ENCODE measurements at places on chromosomes 2 and 18.

DNA sequence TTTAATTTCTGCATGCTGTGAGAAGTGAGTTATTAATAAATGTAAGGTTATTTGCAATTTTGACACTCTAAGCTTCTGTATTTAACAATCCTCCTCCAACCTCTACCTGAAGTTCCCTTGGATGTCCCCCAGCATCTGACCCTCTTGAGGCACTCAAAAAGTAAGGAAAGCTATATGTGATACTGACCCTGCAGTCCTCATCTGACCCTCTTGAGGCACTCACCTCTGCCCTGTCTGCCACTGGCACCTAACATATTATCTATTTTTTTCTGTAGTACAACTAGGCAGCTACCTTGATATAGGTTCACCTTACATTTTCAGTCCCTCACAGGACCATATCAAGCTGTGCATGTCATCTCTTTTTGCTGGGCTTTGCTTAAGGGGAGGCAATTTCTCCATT, 583.4 kb upstream of the PKDCC start:
- DNase-seq, result no peak

- no peak for DNase-seq
Measured at GRCh38 chr2:199279146-199279545, 178.6 kb downstream of the SATB2 start.

DNA sequence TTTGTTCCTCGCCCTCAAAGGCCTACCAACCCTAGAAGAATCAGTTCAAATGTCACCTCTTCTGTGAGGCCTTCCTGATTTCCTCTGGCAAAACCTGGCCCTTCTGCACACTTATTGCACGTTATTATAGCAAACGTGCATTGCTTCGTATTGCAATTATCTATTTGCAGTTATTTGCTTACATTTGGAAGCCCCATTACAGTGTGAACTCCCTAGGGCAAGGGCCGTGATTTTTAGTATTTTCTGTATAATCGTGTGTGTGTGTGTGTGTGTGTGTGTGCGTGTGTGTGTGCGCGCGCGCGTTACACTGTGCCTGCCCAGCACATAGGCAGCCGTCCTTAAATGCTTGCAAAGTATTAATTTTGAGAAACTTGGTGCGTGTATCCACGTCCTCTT, 460 bp upstream of the SEMA4F start:
- DNase-seq, result no peak

DNA sequence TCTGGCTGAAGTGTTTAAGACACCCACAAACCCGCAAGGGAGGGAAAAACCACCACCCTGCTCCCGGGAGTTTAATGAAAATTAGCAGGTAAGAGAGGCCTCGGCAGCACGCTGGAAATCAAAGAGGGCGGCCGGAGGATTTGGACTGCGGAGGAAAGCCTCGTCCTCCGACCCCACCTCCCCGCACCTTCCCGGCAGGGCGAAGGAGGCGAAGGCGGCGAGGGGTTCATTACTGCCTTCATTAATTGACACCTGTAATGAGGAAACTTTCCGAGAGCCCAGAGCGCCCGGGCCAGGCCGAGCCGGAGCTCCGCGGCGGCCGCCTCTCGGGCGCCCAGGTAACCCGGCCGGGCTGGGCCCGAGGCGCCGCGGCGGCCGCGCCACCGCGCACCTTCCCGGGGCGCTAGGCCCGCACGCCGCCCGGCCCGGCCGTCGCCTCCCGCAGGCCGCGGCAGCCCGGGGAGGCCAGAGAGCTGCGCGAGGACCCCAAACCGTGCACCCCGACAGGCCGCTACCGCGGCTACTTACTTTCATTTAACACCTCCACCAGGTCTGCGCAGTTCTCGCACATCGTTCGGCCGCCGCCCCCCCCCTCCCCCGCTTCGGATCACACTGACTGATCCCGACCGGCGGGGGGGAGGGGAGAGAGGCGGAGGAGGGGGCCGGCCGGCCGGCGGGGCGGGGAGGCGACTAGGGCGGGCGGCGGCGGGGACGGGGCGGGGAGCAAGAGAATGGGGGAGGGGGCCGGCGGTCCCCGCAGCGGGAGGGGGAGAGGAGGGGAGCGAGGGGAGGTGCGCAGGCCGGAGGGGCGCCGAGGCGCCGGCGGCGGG, 550 bp downstream of the USP34 start:
- peak; percentile 79 for DNase-seq

GRCh38 chr18:42477267-42477666, 522.2 kb downstream of the PIK3C3 start:
- DNase-seq, result no peak

DNA sequence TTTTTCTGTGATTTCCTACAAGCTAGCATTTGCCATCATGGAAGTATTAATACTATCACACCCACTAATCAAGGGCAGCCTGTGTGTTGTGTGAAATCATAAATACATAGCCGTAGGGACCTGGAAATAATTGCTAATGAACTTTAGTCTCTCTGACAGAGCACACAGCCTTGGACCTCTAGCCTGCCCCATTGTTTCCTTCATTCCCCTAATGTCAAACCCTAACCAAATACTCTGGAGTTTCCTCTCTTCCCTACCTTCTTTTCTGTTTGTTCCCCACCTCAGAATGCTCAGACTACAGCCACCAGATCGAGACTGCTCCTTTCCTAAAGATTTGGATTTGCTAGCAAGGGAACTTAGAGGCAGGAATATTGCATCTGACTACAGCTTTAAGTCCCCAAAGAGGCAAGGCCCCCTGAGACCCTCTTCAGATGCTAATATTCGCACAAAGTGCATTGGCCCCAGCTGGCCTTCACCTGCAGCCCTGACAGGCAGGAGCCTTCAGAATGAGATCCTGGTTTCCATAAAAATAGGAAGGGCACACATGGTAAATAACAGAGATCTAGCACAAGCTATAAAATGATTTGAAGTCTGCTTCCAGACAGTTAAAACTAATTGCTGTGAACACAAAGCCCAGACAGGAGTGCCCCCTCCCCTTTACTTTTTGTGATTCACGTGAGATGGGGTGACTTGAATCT, 279.2 kb upstream of the DCC start:
- DNase-seq, result no peak

DNA sequence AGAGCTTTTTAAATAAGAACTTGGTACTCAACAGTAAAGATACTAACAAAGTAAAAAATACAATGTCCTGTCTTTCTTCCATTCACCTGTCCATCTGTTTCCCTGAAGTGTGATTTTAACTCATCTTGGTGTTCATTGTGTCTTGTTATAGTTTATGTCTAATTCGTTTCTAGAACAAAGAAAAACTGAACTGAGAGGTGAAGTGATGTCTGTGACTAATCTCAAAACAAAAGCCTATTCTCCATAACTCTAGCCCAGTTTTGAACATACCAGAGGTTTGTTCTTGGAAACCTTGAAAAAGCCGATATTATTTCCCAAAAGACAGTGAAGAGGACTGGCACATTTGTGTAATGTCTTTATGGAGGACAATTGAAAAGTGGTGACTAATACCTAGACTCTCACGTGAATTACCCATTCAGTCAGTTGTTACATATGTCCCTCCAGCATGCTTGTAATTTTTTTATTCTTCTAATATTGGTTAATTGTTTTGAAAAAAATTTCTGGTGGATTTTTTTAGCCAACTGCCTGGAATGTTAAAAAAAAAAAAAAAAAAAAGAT, 725.8 kb downstream of the SATB2 start:
- DNase-seq, result no peak

DNA sequence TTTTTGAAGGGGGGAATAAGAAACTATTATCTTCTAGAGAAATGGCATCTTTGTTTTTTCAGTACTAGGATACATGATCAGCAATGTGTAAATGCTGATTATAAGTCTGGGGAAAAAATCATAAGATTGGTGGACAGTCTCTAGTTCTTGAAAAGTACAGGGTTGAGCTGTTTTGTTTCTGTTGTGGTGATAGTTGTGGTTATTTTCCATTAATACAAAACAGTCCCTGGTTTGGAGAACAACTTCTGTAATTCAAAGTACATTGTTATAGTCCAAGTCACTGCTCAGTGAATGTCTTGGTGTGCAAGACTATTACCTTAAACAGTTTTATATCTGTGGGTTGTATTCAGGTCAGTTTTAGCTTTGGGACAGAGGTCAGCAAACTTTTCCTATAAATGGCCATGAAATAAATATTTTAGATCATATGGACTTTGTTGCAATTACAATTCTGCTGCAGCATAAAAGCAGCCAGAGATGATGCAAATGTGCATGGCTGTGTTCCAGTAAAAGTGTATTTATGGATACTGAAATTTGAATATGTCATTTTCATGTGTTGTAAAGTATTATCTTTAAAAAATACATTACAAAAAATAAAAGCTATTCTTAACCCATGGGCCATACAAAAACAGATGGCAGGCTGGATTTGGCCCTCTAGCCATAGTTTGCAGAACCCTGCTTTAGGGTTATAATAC, 111.0 kb downstream of the CERS6 start:
- no peak for DNase-seq

- DNase-seq, result no peak
Measured at GRCh38 chr18:49625021-49625691, 63.3 kb downstream of the LIPG start.

DNA sequence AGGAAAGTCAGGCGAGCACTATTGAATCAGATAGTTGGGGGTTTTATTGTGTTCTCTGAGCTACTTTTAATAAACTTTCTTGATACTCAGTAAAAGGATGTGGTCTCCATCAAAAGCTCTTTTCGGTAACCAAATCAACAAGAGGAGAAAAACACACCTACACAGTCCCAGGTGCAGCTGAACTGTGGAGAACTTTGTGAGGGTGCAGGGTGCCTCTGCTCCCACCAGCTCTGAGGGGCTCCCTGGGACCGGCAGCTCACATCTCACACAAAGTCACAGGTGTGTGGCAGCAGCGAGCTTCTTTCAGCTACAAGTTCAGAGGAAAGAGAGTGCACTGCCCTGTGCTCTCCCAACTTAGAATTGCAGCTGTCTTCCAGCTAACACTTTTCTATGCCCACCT, 650.4 kb downstream of the RNF144A start:
- DNase-seq, result peak; percentile 49

DNA sequence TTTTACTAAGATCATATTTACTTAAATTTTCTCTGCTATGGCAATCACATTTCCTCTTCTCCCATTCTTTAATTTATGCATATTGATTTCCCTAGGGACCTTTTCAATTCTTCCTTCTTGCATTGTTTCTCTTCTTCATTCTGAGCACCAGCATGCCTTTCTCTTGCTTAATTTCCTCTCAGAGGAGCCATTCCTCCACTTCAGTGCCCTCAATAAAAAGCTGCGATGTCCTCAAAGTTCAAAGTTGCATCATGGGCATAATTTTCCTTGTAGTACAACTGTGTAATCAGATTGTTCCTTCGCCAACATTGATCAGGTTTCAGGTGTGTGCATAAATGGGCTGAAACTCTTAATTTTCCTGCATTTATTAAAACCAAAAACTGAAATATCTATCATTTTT, 21.8 kb upstream of the CD226 start:
- DNase-seq, result no peak

DNA sequence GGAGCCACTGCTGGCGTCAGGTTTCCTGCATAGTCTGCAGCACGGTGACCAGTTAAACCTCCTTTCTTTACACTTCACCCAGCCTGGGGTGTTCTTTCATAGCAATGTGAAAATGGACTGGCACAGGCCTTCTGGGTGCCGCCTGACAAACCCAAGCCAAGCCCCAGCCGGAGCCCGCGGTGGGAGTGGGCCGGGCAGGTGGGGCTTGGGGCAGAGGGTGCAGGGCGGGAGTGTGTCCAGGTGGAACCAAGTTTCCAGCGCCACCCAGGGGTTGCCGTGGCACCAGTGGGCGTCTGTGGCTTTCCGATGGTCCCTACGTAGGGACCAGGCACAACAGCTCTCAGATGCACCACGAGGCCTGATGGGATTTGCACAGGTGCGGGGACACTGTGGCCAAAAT, 75.8 kb downstream of the RTP5 start:
- DNase-seq, result no peak

DNA sequence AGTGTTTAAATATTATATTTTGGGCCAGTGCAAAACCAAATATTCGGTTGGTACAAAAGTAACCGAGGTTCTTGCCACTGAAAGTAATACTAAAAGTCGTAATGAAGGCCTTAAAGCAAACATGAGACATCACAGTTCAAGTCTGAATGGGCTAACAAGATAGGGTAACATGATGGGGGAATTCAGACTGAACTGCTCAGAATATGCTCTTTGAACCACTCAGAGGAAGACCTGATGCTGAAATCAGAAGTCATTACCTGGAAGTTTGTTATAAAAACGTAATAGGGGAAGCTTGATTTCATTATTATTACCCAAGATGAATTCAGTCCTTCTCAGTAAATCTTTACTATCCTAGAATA, 26.6 kb downstream of the CDKL4 start:
- no peak for DNase-seq

- DNase-seq, result no peak
Measured at GRCh38 chr18:76495006-76495370, at the start of gene ZNF516. Gene ZNF516 (minus strand): TSS chr18:76495242. CDS start chr18:76443054, 52,188 bp downstream.

- DNase-seq, result no peak
Measured at GRCh38 chr2:205682239-205682970, at the start of gene NRP2. Gene NRP2 (plus strand): TSS chr2:205682501. CDS start chr2:205683291, 790 bp downstream.

DNA sequence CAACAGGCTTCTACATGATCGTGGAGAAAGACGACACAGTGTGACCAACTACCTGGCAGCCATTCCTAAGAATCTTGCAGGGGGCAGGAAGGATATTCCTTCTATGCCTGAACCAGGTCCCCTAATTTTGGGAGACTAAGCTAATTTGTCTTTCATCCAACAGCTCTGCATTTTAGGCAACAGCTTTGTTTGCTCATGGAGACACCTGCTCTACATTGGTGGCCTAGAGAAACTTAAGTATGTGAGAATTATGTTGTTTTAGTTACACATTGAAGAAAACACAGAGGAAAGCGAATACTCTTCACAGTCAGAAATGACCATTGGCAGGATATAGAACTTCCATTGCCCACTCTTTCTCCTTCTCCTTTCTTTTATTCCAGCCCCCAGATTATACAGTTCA, 75.2 kb downstream of the ASXL3 start:
- no peak for DNase-seq

DNA sequence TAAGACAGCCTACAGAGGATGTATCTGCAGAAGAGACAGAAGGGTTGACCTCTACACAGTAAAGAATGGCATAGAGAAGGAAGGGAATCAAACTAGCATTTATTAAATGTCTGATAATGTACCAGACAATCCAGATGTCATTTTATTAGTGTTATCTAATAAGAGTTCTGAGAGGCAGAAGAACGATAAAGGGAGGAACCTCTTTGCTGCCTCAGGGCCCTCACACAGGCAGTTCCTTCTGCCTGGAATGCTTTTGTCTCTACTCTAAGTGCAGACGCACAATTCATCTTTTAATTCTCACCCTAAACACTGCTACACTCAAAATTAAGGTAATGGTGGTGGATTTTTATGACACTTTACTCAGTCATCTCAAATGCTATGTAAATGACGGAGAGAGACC, 64.5 kb downstream of the LRPPRC start:
- DNase-seq, result no peak

GRCh38 chr2:134190062-134190806, 63.6 kb upstream of the MGAT5 start:
- DNase-seq, result no peak

DNA sequence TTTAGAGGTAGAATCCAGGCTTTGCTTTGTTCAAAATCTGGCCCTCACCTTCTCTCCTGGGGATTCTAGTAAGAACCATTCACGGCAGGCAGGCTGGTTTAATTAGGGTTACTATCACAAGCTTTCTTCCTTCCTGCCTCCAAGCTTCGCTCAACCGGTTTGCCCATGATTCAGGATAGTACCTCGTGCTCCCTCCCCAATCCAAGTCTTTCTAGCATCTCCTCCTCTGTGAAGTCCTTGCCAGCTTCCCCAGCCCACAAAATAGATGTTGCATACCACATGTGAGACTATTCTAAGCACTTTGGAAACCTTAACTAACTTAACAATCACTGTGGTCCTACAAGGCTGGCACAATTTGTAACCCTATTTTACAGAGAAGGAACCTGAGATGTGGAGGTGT, 135.1 kb downstream of the SOCS6 start:
- DNase-seq, result no peak

All from stimulated activated CD8-positive, alpha-beta memory T cell treated with anti-CD3 and anti-CD28 coated beads, Interleukin-4, amount 100 ng/mL, for 24 hours (primary cell).